ENCODE measurements at places on chromosomes 5 and 9.
A peak's percentile ranks its signal among the peaks of the same experiment; 100 is the strongest.

- no peak for DNase-seq
Measured at GRCh38 chr5:57824047-57824446, 341.4 kb upstream of the ACTBL2 start.

- DNase-seq: no peak
Measured at GRCh38 chr5:42953041-42953440, 87.1 kb downstream of the ANXA2R start.

- DNase-seq: peak; percentile 13
Measured at GRCh38 chr9:35553670-35554543, 51.2 kb upstream of the TESK1 start.

DNA sequence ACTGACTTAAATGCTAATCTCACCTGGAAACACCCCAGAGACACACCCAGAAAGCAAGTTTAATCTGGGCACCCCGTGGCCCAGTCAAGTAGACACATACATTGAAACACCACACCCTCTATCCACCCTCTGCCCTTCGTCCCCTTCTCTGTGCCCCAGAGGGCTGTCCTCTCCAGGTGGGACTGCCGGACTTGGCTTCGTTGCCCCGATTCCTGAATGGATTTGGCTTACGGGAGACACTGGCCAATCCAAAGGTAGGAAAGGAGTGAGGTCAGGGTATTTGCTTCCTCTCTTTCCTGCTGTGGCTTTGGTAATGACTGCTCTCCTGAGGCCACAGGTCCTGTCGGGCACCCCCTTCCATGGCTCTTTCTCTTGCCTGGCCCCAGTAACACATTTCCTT, 25.2 kb upstream of the COL27A1 start:
- DNase-seq: no peak

DNA sequence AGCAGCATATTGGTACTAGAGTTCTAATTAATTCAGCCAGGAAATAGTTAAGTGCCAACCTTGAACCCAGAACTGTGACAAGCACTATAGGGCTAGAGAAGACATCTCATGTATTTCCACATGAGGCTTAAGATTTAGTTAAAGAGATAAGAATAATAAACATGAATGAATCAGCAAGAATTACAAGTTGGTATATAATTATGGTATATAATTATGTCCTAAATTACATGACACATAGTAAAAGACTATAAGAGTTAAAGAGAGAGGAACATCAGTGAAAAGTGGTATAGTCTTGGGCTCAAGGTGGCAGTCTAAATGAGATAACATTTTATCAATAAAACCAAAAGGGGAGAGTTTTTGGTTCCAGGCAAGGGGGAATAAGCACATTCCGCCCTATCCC, 223.1 kb upstream of the NFIL3 start:
- no peak for DNase-seq

DNA sequence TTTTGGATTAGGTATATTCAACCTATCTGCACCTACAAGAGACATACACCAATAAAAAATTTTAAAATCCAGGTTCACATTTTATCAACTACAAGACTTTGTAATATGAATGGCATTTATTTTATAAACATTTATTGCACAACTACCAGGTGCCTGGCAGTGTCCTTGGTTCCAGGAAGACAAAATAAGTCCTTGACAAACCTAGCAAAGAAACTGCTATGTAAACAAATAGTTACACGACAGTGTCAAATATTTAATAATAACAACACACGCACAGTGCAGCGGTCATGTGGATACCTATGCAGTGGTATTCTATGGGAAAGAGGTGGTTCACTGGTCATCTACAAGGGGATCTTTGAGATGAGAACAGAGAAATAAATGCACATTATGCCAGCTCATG, 120.7 kb downstream of the MYO10 start:
- no peak for DNase-seq

DNA sequence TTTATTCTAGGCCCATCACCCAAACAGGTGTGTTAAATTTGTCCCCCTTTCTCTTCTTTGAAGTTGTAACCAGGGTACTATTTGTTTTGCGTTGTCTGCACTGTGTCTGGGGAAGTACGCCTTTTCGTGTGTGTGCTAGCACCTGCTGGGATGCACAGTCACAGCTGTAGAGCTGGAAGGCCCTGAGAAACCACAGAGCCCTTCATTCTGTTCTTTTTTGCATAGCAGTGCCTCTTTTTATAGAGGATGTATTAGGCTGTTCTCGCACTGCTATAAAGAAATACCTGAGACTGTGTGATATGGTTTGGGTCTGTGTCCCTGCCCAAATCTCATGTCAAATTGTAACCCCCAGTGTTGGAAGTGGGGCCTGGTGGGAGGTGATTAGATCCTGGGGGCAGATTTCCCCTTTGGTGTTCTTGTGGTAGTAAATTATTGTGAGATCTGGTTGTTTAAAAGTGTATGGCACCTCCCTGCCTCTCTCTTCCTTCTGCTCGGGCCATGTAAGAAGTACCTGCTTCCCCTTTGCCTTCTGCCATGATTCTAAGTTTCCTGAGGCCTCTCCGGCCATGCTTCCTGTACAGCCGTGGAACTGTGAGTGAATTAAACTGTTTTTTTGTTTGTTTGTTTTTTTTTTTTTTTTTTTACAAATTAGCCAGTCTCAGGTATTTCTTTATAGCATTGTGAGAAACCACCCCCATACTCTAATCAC, 14.0 kb downstream of the SEC61B start:
- DNase-seq: no peak

GRCh38 chr5:54518818-54519508, 1.4 kb downstream of the SNX18 start:
- no peak for DNase-seq

DNA sequence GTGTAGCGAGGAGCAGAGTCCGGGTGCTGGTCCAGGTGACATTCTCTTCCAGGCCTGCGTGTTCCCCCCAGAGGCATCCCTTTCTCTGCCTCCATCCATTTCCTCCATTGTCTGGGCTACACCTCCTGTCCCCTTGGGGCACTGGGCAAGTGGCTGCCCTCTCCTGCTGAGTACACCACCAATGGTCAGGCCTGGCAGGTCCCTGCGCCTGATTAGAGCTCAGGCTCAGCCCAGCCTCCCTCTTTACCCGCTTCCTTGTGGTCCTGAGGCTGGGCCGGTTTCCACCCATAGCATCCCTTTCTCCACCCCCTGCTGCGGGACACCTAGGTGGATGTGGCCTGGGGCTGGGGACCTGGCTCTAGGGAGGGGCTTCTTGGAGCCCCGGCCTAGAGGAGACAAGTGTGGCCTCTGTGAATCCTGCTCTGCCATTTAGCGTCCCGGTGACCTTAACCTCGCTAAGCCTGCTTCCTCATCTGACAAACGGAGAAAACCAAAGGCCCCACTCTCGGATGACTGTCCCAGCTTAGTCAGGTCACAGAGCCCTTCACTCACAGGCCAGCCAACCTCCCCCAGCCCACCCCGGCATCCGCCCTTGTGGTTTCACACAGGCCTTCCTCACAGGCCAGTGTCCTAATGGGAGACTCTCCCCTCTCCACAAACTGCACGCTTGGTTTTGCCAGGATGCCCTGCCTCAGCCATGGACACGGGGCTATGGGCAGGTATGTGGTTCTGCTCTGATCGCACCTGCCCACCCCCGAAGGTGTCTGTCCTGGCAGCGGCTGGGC, 12.9 kb downstream of the DOLPP1 start:
- DNase-seq: no peak

DNA sequence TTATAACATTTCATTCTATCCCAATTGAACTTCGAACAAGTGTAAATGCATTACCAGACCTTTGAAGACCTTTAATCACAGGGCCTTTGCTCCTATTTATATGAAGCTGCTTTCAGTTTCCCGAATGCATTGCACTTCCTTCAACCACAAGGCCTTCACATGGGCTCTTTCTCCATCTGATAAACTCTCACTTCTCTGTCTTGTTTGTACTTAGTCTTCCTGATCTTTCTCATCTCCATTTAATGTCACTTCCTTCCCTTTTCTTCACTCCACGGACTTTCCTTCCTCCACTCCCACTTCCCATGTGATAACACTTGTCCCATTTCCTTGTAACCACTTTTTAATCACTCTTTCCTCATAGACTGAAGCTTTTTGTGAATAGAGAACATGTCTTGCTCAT, 74.3 kb upstream of the TNC start:
- no peak for DNase-seq

GRCh38 chr5:92002721-92003274, 619.7 kb upstream of the ARRDC3 start:
- DNase-seq: no peak
